ENCODE measurements at places on chromosomes 12 and 14.

- DNase-seq = no peak
Measured at GRCh38 chr14:68696721-68697495, 96.0 kb downstream of the ZFP36L1 start.

DNA sequence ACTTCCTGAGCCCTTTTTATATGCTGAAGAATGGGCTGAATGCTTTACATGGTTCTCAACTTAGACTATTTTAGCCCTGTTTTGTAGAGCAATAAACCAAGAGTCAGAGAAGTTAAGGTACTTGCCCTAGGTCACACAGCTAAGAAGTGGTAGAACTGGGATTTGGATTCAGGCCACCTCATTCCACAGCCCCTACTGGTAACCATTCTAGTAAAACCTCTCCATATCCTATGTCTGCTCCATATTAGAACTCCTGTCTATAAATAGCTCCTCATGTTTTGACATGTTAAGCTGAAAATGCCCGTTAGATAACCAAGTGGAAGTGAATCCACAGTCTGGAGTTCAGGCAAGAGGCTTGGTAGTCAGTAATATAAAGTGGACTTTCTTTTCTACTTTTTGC lies 111.6 kb downstream of the HECTD4 start:
- no peak for DNase-seq

DNA sequence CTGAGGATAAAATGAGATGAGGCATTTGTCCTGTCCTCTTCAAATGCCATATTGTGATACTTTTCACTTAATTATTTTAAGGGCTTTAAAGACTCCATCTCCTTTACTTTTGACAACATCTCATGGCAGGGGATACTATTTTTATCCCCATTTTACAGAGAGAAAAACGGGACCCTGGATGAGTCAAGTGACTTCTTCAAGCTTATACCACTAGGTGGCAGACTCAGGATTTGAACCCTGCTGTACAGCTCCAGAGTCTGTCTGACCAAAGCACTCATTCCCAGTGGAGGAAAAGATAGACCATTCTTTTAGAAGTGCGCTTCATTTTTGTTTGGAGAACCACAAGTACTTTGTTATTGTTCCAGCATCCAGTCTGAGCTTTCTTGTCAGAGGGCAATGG lies 1.7 kb upstream of the SMOC1 start:
- no peak for DNase-seq

- DNase-seq = no peak
Measured at GRCh38 chr14:91893007-91893406, 25.7 kb upstream of the TC2N start.

GRCh38 chr14:91258011-91258618 lies 13.6 kb upstream of the GPR68 start:
- no peak for DNase-seq

GRCh38 chr12:64088431-64089349 lies 133.4 kb downstream of the KICS2 start:
- DNase-seq = no peak

DNA sequence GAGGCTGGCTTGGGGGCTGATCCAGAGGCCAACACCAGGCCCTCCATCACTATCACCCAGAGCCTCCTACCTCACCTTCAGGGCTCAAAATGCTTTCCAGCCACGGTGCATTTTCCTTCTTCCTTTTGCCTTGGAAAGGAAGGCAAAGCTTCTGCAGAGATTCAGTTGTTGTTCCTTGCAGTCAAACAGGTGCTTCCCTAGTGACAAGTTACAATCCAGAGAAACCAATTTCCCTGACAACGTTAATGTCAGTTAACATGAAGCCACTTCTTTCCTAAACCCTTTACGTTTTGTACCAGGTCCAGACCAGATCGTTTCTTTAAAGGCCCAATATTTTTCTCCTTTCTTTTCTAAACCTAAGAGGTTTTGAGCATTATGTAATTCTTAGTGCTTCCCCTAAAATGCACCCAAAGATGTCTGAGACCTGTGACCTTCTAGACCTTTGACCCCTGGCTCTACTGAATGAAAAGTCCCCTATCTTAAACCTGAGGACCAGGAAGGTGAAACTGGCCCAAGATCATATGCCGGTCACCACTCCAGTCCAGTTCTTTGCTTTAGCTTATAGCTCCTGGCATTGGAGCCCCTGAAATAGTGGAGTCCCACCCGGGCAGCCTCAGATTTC lies 211.5 kb downstream of the SLC41A2 start:
- no peak for DNase-seq

DNA sequence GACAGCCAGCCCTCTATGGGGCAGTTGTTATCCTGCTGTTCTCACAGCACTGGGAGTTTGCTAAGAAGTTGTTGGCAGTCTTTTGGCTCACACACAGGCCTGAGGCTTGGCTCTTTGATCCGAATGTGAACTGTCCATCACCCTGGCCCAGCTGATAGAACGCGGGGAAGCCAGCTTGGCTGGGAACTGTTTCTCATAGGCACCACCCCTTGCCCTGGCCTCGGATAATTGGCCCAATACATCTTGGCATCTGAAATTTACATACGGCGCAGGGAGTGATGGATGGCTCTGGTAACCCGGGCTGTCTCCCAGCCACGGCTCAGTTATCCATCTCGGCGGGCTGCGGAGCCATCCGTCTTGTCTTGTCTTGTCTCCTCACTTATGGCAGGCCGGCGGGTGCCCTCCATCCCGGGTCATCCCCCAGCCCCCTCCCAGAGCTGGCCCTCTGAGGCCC lies 164.1 kb downstream of the PHETA1 start:
- DNase-seq = no peak

DNA sequence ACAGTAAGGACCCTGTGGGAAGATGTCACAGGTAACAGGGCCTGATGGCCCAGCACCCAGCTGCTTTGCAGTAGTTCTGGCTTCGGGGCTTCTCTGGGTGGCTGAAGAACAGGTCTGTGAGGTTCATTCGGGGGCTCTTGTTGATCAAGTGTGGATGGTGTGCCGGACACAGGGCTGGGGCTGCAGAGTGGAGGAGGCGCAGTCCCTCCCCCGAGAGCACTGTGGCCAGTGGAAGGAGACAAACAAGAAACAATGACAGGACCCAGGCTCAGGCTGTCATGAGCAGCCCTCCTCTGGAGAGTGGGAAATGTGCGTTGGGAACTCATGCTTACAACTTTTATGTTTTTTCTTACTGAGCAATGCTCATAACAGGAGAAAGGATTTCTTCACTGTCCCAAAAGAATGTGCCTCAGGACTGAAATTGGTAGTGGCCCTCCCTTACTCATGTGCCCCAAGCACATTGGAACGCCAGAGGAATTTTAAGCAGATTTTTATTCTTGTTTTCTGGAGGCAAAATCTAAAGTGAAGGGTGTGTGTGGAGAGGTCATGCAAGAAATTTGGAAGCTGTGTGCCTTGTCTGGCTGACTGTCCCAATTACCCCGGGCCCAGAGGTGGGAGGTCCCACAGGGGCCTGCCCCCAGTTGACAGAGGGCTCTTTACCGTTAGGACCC lies 233.8 kb downstream of the CACNA1C start:
- DNase-seq = no peak

GRCh38 chr12:23504043-23504442 lies 445.4 kb downstream of the SOX5 start:
- DNase-seq = no peak

DNA sequence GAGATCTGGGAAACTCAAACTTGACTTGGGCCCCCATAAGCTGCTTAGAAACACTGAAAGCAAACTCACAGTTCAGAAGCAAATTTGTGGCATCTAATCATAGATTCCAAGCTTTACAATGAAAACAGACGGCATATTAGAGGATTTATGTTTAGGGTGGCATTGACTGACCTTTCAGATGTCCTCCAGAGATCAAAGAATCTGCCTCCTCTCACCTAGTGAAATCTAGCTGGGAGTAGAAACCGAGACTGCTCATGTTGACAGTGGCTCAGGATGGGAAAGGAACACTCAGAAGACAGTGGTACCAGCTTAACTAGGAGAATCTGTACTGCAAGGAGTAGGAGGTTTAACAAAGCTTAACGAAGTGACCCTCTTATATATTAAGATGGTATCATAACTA lies 345.0 kb downstream of the GXYLT1 start:
- DNase-seq = no peak

GRCh38 chr12:94416613-94417012 lies 43.1 kb downstream of the CEP83 start:
- DNase-seq = no peak

- DNase-seq = no peak
Measured at GRCh38 chr12:91179966-91180561, 2.6 kb downstream of the DCN start.

- no peak for DNase-seq
Measured at GRCh38 chr14:55645845-55646832, 66.1 kb downstream of the KTN1 start.

GRCh38 chr14:98177551-98177950 lies 1094.4 kb downstream of the BCL11B start:
- DNase-seq = no peak

GRCh38 chr12:11767029-11767724 lies 117.7 kb downstream of the ETV6 start:
- no peak for DNase-seq

DNA sequence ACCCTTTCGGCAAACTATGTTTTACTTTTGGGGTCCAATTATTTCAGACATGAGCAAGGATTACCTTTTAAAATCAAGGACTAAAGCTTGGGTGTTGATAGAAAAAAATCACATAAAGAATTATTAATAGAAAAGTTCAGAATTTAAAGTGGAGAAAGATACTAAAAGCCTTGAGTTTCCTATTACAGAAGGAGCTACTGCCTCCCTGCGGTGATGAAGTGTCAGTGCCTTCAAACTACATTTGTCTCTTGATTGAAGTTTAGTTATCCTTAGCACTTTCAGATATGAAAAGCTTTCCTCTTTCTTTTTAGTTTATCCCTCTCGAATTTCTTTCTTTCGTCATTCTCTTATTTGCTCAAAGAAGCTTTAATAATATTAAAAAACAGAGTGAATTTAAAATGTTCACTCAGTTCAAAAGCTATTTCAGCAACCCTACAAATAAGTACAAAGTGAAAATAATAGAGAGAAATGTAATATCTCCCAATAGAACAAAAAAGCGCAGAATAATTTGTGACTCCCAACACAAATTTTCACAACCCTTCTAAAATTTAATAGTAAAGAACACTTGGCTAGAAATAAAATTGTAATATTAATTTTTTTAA lies 87.6 kb downstream of the SEC23A start:
- peak; percentile 33 for DNase-seq

GRCh38 chr14:51283402-51284085 lies 43.5 kb downstream of the TMX1 start:
- peak; percentile 84 for DNase-seq

DNA sequence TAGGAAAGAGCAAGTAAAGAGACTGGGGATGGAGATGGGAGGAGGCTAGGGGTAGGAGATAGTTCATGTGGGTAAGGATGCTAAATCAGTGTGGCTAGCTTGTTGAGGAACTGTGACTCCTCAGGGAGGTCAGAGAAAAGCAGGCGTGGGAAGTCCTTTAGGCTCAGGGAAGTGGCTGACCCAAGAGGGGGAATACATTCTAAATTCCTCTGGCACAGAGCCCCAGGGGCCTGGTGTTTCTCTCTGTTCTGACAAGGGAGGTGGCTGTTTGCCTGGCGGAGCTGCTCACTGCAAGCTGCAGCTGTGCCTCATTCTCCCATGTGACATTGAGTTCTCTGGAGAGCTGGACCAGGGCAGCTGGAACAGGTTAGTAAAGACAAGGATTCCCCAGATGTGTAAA lies 152.2 kb upstream of the SLC38A2 start:
- DNase-seq = no peak

DNA sequence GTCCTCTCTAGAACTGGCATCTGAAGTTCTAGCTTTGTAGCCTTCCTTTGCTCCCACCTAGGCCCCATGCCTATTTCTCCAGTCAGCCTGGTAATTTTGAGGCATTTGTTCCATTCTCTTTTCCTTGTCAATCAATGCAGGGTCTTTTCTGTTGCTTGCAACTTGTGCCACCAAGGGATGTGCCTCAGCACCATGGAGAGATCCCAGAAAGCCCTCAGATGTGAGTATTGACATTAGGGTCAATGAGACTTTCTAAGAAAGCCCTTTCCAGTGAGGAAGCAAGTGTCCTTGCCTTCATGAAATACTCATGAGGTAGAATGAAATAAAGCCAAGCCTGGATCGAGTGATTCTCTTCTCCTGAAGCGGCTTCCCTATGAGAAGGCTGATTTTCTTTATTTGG lies 213.9 kb downstream of the SLC15A4 start:
- no peak for DNase-seq

GRCh38 chr14:76163668-76164363 lies 12.1 kb downstream of the GPATCH2L start:
- DNase-seq = no peak

- DNase-seq = no peak
Measured at GRCh38 chr12:131038159-131038558, 84.5 kb downstream of the ADGRD1 start.

DNA sequence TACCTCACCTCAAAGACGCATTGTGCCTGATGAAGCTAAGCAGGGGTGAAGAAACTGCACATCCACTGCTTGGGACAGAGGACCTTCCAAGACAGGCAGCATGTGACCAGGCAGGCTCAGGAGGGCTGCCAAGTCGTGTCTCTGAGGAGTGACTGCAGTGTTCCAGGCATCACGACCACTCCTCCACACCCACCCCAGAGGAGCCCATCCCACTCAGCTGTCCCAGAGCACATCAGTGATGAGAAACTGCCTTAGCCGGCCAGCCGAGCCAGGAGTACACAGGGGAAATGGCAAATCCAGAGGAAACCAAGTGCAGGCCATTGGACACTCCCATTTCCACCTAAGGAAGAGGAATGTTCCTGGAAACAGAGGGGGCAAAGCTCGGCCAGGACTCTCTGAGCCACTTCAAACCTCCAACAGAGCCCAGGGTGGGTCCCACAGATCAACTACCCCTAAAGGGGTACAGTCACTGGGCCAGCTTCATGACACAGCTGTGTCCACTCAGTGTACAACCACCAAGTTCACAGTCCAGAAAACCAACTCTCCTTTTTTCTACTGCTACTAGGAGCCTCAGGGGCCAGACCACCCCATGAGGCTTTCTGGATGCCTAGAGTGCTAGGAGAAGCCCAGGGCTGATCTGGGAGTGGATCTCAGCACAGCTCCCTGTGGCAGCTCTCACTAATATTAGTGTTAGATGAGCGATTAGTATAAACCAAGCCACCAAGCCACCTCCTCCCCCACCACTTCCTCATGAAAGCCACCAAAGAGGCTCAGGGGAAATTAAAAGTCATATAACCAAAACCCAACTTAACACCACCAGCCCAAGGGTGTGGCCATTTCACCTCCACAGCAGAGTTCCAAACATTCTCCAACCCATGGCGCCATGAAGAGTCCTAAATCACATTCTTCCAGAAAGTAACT lies 15.4 kb downstream of the PXN start:
- DNase-seq = no peak

GRCh38 chr12:132824053-132824452 lies 4.6 kb downstream of the GOLGA3 start:
- no peak for DNase-seq

DNA sequence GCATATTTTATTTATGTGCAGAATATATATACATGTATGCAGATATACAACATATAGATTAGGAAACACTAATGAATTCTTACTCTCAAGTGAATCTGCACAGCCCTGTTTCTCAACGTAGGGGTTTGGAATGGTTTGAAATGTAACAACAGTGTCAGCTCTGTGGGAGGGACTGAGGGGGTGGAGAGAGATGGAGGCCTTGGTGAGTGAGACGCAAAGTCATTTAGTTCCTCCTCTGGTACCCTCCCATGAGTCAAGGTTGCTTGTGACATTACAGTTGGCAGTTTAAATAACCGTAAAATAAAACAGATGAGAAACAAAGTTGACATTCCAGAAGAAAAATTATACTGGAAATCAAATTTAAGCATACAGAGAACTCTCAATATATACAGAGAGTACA lies 313.0 kb upstream of the PRKD1 start:
- no peak for DNase-seq
